ENCODE measurements at places on chromosomes 1 and 21.
A peak's percentile ranks its signal among the peaks of the same experiment; 100 is the strongest.

- DNase-seq, result no peak
Observed at GRCh38 chr21:36788120-36788638, 89.3 kb downstream of the SIM2 start.

GRCh38 chr1:2548068-2548589, 8.0 kb upstream of the TNFRSF14 start:
- peak; percentile 80 for DNase-seq

DNA sequence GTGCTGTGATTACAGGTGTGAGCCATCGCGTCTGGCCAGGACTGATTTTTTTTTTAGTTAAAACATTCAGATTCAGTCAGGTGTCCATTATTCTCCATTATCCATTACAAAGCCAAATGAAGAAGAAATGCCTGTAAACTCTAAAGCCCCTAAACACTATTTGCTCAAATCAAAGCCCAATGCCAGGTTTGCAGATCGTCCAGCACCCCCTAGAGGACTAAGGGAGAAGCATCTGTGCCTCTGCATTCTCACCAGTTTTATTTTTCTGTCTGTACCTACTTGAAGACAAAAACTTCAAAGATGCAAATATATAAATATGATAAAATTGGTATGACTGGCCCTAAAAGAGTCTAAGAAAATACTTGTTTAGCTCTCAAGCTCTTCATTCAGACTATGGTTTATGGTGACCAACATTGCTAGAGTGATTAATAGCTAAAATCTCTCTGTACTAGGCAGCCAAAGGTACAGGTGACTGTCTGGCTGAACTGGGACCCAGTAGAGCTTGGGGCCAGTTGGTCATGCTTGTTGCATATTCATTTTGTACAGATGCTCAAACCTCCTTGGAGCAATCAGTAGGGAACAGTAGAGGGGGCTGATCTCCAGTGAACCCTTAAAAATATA, 138.4 kb downstream of the SYT2 start:
- no peak for DNase-seq

DNA sequence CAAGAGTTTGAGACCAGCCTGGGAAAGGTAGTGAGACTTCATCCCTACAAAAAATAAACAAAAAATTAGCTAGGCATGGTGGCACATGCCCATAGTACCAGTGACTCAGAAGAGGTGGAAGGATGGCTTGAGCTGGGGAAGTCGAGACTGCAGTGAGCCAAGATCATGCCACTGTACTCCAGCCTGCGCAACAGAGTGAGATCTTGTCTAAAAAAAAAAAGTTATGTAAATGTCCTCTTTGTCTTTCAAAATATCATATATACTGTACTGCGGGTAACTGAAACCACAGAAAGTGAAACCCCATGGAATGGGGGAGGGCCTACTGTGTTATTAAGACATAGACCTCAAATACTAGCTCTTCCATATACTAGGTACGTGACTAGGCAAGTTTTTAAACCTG, 20.8 kb downstream of the ACADM start:
- no peak for DNase-seq

- DNase-seq, result no peak
Observed at GRCh38 chr1:34843392-34844251, 15.9 kb downstream of the SMIM12 start.

GRCh38 chr1:160416369-160416768, 16.0 kb downstream of the VANGL2 start:
- DNase-seq, result no peak

- no peak for DNase-seq
Observed at GRCh38 chr1:229856009-229856650, 210.9 kb upstream of the GALNT2 start.

DNA sequence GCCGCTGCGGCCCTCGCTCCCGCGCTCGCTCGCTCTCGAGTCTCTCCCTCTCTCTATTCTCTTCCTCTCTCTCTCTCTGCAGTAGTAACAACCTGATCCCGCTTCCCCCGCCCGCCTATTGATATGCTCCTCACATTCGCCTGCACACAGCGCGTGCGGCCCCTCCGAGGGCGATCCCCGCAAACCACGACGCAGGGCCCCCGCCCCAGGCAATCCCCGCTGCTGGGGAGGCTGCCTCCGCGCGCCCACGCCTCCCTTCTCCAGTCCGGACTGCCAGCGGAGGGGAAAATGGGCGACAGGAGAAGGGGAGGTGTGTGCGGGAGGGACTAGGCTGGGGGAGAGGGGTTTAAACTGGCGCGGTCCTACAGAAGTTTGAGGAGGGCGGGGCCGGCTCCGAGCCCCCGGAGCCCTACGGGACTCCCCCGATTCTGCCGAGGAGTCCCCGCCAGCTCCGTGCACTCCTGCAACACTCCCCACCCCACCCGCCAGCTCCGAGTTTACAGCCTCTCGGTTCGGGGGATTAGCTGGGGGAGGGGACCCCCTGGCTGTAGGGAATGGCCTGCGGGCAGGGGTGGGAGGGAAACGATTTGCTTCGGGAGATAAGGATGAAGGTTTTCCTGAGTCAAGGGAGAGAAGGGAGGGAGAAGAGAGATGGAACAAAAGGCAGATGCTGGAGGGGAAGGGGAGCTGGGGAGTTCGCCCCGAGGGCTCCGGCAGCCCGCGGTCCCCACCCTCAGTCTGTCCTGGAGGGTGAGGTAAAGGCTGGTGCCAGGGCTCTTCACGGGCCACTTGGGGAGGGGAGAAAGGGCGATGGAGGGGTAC, 66.6 kb downstream of the SYT2 start:
- DNase-seq, result no peak

- no peak for DNase-seq
Observed at GRCh38 chr1:64867266-64867665, 99.1 kb downstream of the JAK1 start.

- no peak for DNase-seq
Observed at GRCh38 chr1:230278871-230279582, 147.1 kb downstream of the PGBD5 start.

- no peak for DNase-seq
Observed at GRCh38 chr1:114152508-114153260, 985 bp downstream of the SYT6 start.

GRCh38 chr1:222464841-222465210, 83.1 kb downstream of the HHIPL2 start:
- DNase-seq, result peak; percentile 19

DNA sequence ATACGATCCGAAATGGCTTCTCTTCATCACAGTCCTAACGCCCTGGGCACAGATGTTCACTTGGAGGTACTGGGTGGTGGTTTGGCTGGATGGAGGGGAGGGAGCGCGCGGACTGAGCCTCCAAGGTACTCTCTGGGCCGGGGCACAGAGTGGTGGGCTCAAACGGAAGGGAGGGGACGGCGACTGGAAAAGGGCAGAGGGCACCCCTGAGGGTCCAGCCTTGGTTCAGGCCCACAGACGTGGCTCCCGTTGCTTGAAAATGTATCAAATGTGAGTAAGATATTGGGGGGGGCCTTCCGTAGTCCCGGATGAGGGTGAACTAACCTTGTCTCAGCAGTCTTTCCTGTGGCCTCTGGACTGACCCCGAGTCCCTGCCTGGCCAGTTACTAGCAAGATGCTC, 463 bp downstream of the IL12RB2 start:
- DNase-seq, result no peak

DNA sequence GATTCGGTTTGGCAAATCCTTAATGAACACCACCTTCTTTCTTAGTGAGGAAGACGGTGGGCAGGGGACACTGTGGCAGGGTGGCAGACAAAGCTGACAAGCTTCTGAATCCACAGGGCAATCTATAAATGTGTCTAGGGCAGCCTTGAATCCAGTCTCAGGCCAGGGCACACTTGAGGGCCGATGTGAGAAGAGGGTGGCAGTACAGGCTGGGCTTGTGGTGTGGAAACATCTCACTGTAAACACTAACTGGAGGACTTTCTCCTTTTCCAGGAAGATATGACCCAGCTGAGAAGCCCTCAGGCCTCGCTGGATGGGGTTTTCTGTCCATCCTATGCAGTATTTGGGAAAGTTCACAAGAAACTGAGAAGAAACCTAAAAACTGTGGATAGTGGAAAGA, 46.5 kb downstream of the PKP1 start:
- DNase-seq, result no peak

DNA sequence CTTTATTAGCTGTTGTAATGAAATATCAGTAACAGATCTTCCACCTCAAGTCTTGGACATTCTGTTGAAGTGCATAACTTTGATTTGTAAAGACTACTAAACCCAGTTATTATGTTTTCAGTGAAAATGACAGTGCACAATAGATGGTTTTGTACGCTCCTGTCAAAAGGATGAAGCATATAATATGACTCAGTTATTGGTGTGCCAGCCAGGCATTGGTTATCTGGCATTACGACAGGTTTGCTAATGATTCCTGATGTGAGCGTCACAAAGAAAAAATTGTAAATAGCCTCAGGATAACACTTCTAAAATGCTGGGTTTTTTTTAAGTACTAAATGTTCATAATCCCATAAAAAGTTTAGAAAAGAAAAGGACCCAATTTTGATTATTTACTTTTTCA, 147.9 kb downstream of the MAGI3 start:
- DNase-seq, result no peak

- no peak for DNase-seq
Observed at GRCh38 chr1:198725090-198725489, 86.2 kb downstream of the PTPRC start.

DNA sequence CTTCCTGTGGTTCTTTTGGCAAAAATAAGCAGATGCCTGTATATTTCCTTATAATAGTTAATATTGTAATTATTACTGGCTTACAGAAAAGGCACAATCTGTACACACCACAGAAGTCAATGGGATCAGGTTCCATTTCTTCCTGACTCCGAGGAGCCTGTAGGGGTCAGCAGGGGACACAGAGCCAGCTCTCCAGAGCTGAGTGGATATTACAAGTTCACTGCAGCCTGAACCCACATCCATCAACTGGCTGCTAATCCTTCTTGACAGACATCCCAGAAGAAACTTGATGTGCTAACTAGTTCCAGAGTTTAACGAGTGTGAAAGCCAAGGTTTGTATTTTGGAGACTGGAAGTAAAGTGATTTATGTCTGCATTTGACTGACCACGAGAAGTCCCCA, 203.8 kb downstream of the LMX1A start:
- DNase-seq, result no peak

- no peak for DNase-seq
Observed at GRCh38 chr1:172902861-172903381, 147.8 kb downstream of the TNFSF18 start.

GRCh38 chr1:103333141-103333540, 192.4 kb upstream of the RNPC3 start:
- DNase-seq, result no peak

- DNase-seq, result no peak
Observed at GRCh38 chr1:182015360-182015759, 46.2 kb downstream of the ZNF648 start.

- DNase-seq, result no peak
Observed at GRCh38 chr1:98277118-98277517, 356.3 kb upstream of the DPYD start.

GRCh38 chr1:9238134-9238533, 3.6 kb downstream of the H6PD start:
- no peak for DNase-seq

GRCh38 chr1:16101623-16102022, 28.2 kb upstream of the FAM131C start:
- DNase-seq, result no peak

- DNase-seq, result no peak
Observed at GRCh38 chr1:112507921-112508277, 866 bp upstream of the WNT2B start.

DNA sequence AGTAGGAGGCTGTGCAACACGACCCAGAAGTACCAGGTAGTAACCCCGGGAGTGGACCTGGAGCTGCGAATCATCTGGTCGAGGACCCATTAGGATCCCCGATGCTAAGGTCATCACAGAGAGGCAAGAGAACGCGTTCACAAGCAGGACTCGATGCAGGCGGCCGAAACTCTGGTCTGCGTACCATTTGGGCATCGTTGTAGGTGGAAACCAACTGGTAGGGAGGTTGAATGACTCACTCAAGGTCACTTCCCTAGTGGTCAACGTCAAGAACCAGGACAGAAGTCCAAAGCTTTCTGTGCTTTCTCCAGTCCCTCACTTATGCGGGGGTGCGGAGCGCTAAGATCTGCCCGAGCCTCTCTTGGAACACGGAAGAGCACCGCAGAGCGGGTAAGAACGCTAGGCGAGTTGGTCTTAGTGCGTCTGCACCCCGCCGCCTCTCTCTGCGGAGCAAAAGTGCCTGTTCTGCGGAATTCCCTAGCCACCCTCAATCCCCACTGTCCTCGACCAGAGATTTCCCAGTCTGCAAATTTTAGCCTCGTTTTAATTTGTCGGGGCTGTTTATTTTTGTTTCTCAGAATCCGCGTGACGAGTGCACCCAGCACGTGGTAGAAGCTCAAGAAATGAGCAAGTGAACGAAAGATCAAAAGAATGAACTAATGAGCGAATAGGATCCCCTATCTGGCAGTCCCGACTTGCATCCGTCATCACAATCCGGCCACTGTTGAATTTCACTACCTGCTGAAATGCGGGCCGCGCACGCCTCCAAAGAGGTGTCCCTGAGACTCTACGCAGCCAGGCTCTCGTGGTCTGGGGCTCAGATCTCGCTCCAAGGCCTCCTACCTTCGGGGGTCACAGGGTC, 12.2 kb downstream of the HLX start:
- DNase-seq, result no peak

DNA sequence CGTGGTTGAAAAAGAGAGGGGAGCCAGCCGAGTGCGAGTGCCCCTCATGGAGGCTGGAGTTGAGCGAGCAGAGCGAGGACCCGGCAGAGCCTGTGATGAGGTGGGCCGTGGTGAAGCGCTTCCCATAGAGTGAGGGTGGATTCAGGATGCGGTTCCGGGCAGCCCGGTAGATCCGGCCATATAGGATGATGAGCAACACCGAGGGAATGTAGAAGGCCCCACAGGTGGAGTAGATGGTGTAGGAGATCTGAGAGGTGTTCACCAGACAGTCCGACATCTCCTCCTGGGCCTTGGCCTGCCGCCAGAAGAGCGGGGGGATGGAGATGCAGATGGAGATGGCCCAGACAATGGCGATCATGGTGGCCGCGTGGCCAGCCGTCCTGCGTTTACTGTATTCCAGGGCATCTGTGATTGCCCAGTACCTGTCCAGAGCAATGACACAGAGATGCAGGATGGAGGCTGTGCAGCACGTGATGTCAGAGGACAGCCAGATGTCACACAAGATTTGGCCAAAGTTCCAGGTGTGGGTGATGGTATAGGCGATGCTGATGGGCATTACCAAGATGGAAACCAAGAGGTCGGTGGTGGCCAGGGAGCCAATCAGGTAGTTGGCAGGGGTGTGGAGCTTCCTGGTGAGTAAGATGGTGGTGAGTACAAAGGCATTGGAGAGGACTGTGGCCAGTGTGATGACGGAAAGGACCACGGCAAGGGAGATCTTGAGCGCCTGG, 23.7 kb downstream of the HTR1D start:
- DNase-seq, result no peak

- no peak for DNase-seq
Observed at GRCh38 chr1:114462341-114462740, 48.7 kb downstream of the TRIM33 start.

DNA sequence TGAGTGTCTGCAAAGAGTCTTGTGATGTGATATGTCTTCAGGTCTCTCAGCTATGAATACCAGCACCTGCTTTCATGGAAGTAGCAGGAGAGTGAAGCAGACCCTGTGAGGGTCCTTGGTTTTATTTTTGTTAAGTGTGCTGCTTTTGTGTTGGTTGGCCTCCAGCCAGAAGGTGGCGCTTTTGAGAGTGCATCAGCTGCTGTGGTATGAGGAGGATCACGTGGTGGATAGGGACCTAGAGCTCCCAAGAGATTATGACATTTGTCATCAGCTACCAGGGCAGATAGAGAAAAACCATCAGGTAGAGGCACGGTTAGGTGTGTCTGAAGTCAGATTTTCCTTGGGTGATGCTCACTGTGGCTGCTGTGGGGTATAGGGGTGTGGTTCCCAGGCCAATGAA, 1232.1 kb downstream of the MRPL39 start:
- no peak for DNase-seq

Measured in stimulated activated CD8-positive, alpha-beta memory T cell treated with anti-CD3 and anti-CD28 coated beads, Interleukin-7, amount 100 ng/mL, for 1 hour (primary cell).